Adrenal gland (tissue), 19 donors: ENCODE measurements at places on chromosomes 12 and 14. TPM values are rescaled to one million over a fixed set of nuclear protein-coding genes. Genes with fewer than 3 reads are reported as not detected.

DNA sequence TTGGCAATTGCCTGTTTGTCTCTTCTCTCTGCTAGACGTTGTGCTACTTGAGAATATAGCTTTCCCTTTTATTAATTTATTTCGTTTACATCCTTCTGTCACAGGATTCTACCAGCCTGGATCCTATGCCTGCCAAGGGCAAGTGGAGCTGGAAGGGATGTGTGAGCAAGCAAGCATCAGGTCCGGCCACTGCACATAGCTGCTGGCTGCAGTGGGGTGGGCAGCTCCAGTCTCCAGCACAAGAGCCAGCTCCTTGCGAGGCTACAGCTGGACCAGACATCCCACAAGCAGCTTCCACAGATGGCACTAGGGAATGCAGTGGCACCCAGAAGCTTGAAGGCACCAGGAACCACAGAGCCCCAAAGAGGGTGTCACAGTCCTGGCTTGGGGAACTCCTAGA, 225.0 kb downstream of the KCNC2 start:
- no peak overlapping the region for H3K4me3 ChIP-seq
- H3K4me1 ChIP-seq: no peaks in the 10 kb centered on the region
- no peak for DNase-seq
- H3K27ac ChIP-seq: no peak overlapping the region

GRCh38 chr12:67442347-67442841, 173.2 kb downstream of the CAND1 start:
- peak; percentile 75 for DNase-seq
- H3K4me1 ChIP-seq: peaks cover 8% of the 10 kb centered on the region
- H3K36me3 ChIP-seq: no peaks in the 10 kb centered on the region
- H3K27me3 ChIP-seq: no peaks in the 10 kb centered on the region

DNA sequence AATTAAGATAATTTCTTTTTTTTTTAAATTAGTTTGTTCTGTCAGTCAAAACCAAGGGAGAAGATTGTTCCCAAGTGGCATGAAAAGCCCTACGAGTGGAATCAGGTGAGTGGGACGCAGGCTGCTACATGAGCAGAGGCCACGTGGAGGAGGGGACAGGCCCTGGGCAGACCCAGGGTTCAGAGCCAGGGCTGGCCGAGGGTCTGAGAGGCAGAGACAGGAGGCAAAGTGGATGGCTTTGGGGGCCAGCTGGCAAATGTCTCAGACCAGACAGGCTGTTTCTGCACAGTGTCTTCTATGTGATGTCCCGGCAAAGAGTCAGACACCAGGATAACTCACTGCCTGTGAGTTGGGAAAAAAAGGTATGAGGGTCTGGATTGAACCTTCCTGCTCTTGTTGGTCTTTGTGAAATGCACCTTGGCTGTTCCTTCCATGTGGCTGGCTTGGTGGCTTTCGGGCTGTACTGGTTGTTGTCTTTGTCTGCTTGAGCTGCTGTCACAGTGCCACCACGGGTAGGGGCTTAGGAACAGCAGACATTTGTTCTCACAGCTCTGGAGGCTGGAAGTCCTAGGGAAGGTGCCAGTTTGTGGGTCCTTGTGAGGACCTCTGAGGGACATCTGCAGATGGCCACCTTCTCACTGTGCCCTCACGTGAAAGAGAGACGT, 35.8 kb upstream of the ASPG start:
- no peaks in the 10 kb centered on the region for H3K36me3 ChIP-seq
- H3K4me1 ChIP-seq: peaks cover 12% of the 10 kb centered on the region
- H3K27me3 ChIP-seq: no peaks in the 10 kb centered on the region
- no peak overlapping the region for H3K27ac ChIP-seq

DNA sequence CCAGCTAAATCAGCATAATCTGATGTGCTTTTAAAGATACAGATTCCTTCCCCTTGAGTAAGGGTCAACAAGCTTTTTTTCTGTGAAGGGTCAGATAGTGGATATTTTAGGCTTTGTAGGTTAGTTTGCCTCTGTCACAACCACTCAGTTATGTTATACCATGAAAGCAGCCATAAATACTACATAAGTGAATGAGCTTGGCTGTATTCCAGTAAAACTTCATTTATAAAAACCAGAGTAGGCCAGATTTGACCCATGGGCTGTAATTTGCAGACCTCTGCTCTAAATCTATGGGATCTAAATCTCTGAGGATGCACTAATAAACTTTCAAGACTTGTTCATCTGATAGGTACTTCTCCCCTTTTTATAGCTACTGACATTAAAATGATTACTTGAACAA, 47.7 kb downstream of the LEMD3 start:
- DNase-seq: no peak
- no peaks in the 10 kb centered on the region for H3K27me3 ChIP-seq
- no peak overlapping the region for H3K4me3 ChIP-seq
- H3K36me3 ChIP-seq: no peaks in the 10 kb centered on the region

GRCh38 chr14:49702725-49703124, 9.8 kb downstream of the KLHDC1 start:
- H3K36me3 ChIP-seq: peaks cover 8% of the 10 kb centered on the region
- H3K27me3 ChIP-seq: no peaks in the 10 kb centered on the region
- H3K4me1 ChIP-seq: no peaks in the 10 kb centered on the region
- no peak overlapping the region for H3K27ac ChIP-seq
- DNase-seq: no peak
- H3K4me3 ChIP-seq: no peak overlapping the region

- peak; percentile 47 for DNase-seq
- H3K4me3 ChIP-seq: no peak overlapping the region
- H3K27me3 ChIP-seq: peaks cover 4% of the 10 kb centered on the region
- no peaks in the 10 kb centered on the region for H3K4me1 ChIP-seq
These were observed 320.2 kb downstream of the GRIN2B start for GRCh38 chr12:13661005-13661887.

GRCh38 chr12:117580015-117580717, 218.7 kb upstream of the NOS1 start:
- H3K27ac ChIP-seq: no peak overlapping the region
- H3K36me3 ChIP-seq: no peaks in the 10 kb centered on the region
- H3K27me3 ChIP-seq: peaks cover 8% of the 10 kb centered on the region

- H3K27me3 ChIP-seq: no peaks in the 10 kb centered on the region
- no peak overlapping the region for H3K4me3 ChIP-seq
- H3K36me3 ChIP-seq: no peaks in the 10 kb centered on the region
- H3K27ac ChIP-seq: no peak overlapping the region
These were observed 634.4 kb downstream of the LRFN5 start for GRCh38 chr14:42241101-42241500.

- no peak overlapping the region for H3K27ac ChIP-seq
- no peaks in the 10 kb centered on the region for H3K36me3 ChIP-seq
- no peak overlapping the region for H3K4me3 ChIP-seq
- H3K27me3 ChIP-seq: no peaks in the 10 kb centered on the region
These were observed 31.6 kb downstream of the EAPP start for GRCh38 chr14:34507884-34508283.

GRCh38 chr12:41221491-41221890, 33.4 kb downstream of the PDZRN4 start:
- H3K36me3 ChIP-seq: no peaks in the 10 kb centered on the region
- H3K4me1 ChIP-seq: no peaks in the 10 kb centered on the region
- no peak overlapping the region for H3K4me3 ChIP-seq

GRCh38 chr12:50803230-50803875, 39.4 kb upstream of the TMPRSS12 start:
- no peak overlapping the region for H3K4me3 ChIP-seq
- no peaks in the 10 kb centered on the region for H3K27me3 ChIP-seq
- DNase-seq: no peak
- H3K4me1 ChIP-seq: no peaks in the 10 kb centered on the region

DNA sequence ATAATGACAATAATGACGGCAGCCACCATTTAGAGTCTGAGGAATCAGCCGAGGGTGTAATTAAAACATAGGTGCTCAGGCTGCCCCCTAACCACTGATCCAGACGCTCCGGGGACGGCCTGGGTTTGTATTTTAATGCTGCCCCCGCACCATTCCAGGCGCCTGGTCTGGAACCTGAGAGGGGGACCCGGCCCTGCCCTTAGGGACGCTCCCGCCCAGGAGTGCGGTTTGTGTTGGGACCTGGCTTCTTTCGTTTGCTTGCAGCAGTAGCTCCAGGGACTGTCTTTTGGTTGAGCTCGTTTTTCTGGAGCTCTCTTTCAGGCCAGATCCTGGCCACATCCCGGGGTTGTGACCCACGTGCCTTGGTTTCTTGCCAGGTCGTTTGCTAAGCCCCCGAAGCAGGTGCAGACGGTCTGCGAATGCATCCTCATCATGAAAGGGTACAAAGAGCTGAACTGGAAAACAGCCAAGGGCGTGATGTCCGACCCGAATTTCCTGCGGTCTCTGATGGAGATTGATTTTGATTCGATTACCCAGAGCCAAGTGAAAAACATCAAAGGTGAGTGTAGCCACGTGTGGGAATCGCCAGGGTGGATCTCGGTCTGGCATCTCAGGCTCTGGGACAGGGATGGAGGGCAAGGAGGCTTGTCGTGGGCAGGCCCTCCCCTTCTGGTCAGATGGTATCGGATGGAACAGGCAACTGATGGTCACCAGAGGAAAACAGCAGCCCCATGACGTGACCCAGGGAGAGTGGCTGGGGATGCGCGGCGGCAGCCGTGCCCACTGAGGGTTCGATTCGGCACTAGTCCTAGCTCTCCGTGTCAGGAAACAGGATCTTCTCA, 63.5 kb downstream of the CCDC92 start:
- H3K36me3 ChIP-seq: no peaks in the 10 kb centered on the region
- H3K4me1 ChIP-seq: no peaks in the 10 kb centered on the region
- H3K27me3 ChIP-seq: no peaks in the 10 kb centered on the region
- H3K27ac ChIP-seq: no peak overlapping the region
- no peak for DNase-seq

GRCh38 chr12:123245678-123246077, 12.4 kb downstream of the MTRFR start:
- no peak overlapping the region for H3K4me3 ChIP-seq
- H3K36me3 ChIP-seq: no peaks in the 10 kb centered on the region
- H3K4me1 ChIP-seq: peaks cover 16% of the 10 kb centered on the region

DNA sequence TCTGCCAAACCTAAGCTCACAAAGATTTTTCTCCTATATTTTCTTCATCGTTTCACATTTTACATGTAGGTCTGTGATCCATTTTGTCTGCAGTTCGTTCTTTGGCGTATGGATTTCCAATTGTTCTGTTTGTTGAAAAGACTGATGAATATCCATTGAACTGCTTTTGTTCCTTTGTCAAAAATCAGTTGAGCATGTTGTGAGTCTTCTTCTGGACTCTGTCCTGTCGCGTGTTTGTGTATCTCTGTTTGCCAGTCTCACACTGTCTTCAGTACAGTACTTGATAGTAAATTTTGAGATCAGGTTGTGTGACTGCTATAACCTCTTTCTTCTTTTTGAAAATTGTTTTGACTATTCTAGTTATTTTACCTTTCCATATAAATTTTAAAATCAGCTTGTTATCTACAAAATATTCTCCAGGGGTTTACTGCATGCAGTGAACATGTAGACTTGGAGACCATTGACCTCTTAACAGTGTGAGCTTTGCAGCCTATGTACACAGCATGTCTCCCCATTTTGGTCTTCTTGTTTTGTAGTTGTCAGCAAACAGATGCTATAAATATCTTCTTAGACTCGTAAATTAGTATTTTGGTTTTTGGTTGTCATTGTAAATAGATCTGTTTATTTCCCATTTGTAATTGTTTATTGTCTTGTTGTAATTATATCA, 94.0 kb upstream of the DYNC1H1 start:
- peaks cover 21% of the 10 kb centered on the region for H3K4me1 ChIP-seq
- DNase-seq: no peak
- no peaks in the 10 kb centered on the region for H3K36me3 ChIP-seq

GRCh38 chr12:109228664-109229063, 80.4 kb downstream of the FOXN4 start:
- no peaks in the 10 kb centered on the region for H3K36me3 ChIP-seq
- DNase-seq: no peak
- no peaks in the 10 kb centered on the region for H3K4me1 ChIP-seq
- H3K4me3 ChIP-seq: no peak overlapping the region
- H3K27ac ChIP-seq: no peak overlapping the region

DNA sequence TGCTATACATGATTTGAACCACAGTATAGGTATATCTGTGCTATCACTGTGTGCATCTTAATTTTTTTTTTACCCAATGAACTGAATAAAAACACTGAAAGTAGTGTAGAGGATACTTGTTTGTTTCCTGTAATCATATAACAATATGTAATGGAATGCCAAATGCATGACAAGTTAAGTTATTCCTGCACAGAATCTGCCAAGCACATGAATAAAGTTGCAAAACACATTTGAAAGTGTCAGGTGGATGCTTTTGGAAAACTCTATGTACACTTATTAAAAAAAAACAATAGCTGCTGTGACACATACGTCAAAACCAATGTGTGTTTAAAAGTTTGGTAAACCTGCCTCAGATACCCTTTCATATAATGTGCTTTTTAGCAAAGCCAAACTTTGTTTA, 1638.1 kb upstream of the SEL1L start:
- no peaks in the 10 kb centered on the region for H3K4me1 ChIP-seq
- no peaks in the 10 kb centered on the region for H3K36me3 ChIP-seq
- H3K27ac ChIP-seq: no peak overlapping the region
- H3K4me3 ChIP-seq: no peak overlapping the region

DNA sequence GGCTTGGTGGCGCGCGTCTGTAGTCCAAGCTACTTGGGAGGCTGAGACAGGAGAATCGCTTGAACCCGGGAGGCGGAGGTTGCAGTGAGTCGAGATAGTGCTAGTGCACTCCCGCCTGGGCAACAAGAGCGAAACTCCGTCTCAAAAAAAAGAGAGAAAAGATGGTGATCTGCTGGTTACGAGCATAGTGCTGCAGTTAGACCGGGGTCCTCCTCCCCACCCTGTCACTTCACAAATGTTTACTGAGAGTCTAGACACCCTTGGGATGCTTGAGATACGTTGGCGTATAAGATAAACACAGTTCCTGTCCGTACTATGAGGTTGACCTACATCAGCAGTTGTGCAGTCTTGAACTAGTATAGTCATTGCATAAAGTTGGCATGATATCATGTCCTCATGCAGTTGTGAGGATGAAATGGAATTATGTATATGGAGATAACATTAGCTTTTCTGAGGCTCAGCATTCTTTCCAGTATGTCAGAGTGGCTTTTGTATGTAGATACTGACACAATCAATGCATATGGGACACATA, 787 bp downstream of the ACAD10 start:
- DNase-seq: no peak
- peak overlapping the region; percentile 58 for H3K4me3 ChIP-seq
- no peak overlapping the region for H3K27ac ChIP-seq
- peaks cover 12% of the 10 kb centered on the region for H3K36me3 ChIP-seq
- peaks cover 32% of the 10 kb centered on the region for H3K4me1 ChIP-seq
- H3K27me3 ChIP-seq: no peaks in the 10 kb centered on the region

GRCh38 chr14:68788275-68788995, 4.4 kb downstream of the ZFP36L1 start:
- H3K36me3 ChIP-seq: no peaks in the 10 kb centered on the region
- peak overlapping the region; percentile 82 for H3K27ac ChIP-seq
- no peaks in the 10 kb centered on the region for H3K27me3 ChIP-seq
- no peak overlapping the region for H3K4me3 ChIP-seq
- peaks cover 13% of the 10 kb centered on the region for H3K4me1 ChIP-seq

- H3K36me3 ChIP-seq: no peaks in the 10 kb centered on the region
- H3K4me3 ChIP-seq: no peak overlapping the region
- H3K4me1 ChIP-seq: no peaks in the 10 kb centered on the region
- H3K27me3 ChIP-seq: no peaks in the 10 kb centered on the region
- DNase-seq: no peak
These were observed 162.9 kb downstream of the ADGRD1 start for GRCh38 chr12:131116468-131117117.

RIPK3 gene
- 1.5 TPM for polyA plus RNA-seq

WASHC4 gene
- polyA plus RNA-seq: 27.5 TPM

C1RL gene
- polyA plus RNA-seq: 186 TPM

PRIMA1 gene
- 1.9 TPM for polyA plus RNA-seq

RFX4 gene
- polyA plus RNA-seq: not detected

B4GALNT3 gene
- 30.5 TPM for polyA plus RNA-seq

SPIC gene
- not detected for polyA plus RNA-seq

OTX2 gene
- not detected for polyA plus RNA-seq
